Stimulated activated CD8-positive, alpha-beta memory T cell treated with anti-CD3 and anti-CD28 coated beads, Interleukin-12 subunit alpha, Interleukin-12 subunit beta, amount 100 ng/mL, for 4 hours (primary cell): ENCODE measurements at places on chromosomes 4 and X.
A peak's percentile ranks its signal among the peaks of the same experiment; 100 is the strongest.

DNA sequence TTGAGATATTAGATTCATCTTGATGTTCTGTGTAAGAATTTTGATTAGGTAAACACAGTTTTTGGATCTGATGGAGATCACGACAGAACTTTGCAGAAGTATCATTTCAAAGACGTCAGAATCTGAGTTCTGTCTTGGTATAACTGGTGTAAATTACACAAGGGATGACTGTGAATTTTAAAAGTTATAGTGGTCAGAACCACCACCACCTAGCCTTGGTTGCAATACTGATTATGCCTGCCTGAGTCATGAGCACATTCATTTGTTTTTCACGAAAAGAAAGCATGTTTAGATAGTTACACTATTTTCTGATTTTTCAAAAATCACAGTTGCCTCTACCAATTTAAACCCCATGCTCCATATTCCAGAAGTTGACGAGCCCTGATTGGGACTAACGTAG is 54.8 kb downstream of the ZFX start:
- DNase-seq, result no peak

- no peak for DNase-seq
These were observed 260.5 kb downstream of the SPATA18 start for GRCh38 chr4:52311464-52312125.

- DNase-seq, result no peak
These were observed 19.4 kb downstream of the SORBS2 start for GRCh38 chr4:185792384-185793115.

DNA sequence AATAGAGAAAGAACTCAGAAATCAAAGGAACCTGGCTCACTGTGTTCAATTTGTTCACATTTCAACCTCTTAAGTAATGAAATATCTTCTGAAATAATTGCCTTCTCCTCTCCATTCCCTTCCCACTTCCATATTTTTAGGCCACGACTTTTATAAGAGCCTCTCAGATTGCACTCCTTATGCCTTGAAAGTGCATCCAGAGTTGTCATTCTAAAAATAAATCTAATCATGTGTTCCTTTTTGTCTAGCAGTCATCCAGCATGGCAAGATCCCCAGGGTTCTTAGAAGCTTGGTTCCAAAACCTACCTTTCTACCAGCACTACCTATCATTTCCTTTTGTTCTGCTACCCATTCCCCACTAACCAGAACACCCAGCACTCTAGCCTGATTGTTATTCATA is 42.4 kb upstream of the RPA4 start:
- DNase-seq, result no peak

- DNase-seq, result no peak
These were observed 101.2 kb upstream of the KLF3 start for GRCh38 chr4:38562751-38563198.

DNA sequence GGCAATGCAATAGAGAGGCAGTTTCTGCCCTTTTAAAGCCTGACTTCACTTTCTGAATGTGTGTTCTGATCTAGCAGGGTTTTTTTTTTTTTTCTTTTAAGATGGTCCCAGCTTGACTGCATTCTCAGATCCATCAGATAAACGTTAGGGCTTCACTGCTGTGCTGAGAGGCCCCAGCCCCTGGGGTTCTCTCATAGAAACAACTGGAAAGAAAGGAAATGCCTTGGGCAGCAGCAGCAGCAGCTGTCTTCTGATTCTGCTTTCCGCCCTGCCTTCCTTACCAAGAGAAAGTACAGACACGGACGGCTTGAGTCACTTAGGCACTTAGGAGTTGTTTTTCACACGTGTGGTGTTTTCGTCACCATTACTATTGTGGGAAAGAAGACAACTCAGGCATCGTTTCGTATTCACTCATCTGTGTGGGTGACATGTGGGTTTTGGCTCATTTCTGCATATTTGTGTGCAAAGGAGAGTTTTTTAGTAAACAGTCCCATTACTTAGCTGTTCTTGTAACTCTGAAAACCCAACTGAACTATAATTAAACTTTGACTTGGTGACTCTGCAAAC is 172.0 kb downstream of the PTTG2 start:
- peak; percentile 38 for DNase-seq

DNA sequence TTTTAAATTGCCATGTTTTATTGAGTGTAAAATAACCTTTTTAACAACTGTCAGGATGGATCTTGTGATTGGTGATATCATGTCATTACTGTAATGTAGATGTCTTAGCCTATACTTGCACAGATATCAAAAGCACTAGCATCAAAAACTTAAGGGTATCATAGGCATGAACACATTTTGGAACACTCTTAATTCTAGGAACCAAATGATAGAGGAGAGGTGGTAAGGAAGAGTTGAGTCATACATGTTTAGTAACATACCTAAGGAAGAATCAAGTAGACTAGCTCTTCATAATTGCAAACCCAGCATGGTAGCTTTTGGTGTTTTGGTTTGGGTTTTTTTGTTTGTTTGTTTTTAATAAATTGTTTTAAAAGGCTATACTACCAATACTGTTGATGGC is 43.4 kb downstream of the SMARCAD1 start:
- DNase-seq, result no peak

GRCh38 chr4:94211861-94212260 is 4.2 kb downstream of the SMARCAD1 start:
- DNase-seq, result no peak

DNA sequence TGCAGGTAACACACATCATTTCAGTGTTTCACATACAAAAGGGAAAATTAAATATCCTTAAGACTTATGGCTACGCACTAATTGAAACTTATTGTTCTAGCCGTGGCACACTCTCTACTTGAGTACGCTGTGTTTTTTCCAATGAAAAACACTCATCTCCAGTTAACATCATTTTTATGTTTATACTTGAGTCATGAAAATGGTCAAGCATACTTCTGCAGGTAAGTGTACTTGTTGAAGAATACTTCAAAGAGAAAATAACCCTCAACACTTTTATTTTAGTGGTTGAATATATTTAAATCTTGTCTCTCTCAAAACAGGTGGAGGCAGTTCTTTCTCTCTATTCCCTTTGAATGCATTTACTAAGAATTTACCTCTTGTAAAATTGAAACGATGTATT is 538.7 kb upstream of the PCDH7 start:
- no peak for DNase-seq

- no peak for DNase-seq
These were observed 61.9 kb upstream of the NFKB1 start for GRCh38 chr4:102439236-102439614.

GRCh38 chrX:71057848-71058530 is 10.1 kb downstream of the SNX12 start:
- DNase-seq, result no peak

DNA sequence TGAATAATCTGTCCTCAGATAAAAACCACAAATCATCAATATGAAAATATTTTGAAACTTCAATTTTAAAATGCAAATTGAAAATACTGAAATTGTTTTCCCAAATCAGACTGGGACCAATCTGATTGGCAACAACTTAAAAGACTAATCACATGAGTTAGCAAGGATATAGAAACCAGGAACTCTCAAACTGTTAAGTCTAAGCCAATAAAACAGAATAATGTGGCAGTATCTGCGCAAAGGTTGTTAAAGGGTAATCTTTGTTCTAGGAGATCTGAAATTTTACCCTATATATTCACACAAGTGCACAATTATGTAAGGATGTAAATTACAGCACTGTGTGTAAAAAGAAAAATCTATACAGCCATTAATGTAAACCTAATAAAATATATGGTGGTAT is 29.7 kb downstream of the EIF4E start:
- no peak for DNase-seq

GRCh38 chr4:100087743-100088142 is 102.5 kb downstream of the DDIT4L start:
- no peak for DNase-seq

DNA sequence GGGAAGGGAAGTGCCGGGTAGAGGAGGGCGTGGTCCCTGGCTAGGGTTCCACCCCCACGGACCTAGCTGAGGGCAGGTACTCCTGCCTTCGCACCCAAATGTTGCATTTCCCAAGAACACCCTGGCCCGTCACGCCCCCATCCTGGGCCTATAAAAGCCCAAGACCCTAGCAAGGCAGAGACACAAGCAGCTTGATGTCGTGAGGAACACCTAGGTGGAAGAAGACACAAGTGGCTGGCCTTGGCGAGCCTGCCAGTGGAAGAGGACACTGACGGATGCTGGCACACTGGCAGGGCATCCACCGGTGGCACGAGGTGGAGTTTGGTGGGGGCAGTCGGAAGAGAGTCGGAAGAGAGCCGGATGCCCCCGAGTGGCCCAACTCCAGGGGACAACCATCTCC is 244.8 kb upstream of the CTSO start:
- no peak for DNase-seq

- no peak for DNase-seq
These were observed 139.4 kb downstream of the EVC2 start for GRCh38 chr4:5568931-5569330.

DNA sequence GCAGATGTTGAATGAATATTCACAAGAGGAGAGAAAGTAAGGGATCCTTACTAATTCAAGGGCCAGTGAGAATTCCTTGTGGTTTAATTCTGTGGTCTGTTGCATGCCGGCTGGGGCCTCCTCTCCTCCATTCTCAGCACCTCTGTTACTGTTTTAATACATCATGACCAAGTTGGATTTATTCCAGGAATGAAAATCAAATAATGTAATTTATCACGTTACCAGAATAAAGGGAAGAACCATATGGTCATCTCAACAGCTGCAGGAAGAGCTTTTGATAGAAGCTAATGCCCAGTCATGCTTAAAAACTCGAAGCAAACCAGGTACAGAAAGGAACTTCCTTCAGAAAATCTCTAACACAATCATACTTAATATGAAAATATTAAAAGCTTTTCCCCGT is 54.1 kb downstream of the GRK4 start:
- no peak for DNase-seq

- no peak for DNase-seq
These were observed 102.4 kb downstream of the CLNK start for GRCh38 chr4:10582059-10582686.

DNA sequence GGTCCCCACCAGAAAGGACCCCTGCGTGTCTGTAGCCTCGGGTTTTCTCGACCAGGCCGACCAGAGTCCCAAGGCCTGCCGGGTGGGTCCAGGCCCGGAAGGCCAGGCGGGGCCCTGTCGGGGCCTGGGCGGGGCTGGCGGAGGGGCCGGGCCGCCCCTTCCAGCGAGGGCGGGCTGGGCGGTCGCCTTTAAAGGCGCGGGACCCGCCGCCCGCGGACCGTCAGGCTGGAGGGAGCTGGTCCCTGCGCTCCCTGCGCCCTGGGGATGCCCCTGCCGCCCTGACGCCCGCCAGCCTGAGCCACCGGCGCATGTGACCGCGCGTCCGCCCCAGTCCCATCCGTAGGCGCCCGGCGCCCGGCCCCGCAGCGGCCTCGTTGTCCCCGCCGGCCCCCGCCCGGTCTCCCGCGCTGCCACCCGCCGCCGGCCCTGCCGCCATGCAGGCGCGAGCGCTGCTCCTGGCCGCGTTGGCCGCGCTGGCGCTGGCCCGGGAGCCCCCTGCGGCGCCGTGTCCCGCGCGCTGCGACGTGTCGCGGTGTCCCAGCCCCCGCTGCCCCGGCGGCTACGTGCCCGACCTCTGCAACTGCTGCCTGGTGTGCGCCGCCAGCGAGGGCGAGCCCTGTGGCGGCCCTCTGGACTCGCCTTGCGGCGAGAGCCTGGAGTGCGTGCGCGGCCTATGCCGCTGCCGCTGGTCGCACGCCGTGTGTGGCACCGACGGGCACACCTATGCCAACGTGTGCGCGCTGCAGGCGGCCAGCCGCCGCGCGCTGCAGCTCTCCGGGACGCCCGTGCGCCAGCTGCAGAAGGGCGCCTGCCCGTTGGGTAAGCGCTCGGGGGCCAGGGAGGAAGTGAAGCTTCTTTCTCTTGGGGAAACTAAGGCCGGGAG is at the start of gene HTRA3:
TSS of gene HTRA3 (plus strand) at position 220 of the 883 bp plus-strand sequence. CDS start at position 435, 215 bp downstream.
- DNase-seq, result no peak

DNA sequence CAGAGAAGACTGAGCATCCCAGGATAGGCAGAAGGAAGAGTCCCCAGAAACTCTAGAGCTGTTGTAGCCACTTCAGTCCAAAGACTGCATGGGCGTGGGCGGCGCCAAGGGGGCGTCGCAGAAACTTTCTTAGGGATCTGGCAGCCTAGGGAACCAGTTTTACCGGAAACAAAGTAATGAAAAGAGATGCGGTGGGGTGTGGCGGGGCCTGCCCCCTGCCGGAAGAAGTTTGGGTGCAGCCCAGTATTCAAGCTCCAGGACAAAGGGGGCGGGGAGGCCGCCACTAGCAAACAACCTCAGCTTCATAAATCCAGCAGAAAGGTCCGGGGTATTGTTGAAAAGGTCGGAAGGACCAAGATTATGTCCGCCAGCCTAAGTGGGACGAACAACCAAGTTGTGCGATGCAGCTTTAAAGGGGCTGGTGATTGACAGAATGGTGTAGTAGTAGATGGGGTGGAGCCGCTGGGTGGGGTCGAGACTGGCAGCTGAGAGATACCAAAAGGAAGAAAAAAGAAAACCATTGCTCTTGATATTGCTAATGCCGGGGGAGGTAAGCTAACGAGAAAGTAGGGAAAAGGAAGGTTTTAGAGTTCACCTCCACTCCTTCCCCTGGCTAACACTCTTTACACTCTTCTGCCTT is 190.5 kb downstream of the RRAGB start:
- peak; percentile 6 for DNase-seq

DNA sequence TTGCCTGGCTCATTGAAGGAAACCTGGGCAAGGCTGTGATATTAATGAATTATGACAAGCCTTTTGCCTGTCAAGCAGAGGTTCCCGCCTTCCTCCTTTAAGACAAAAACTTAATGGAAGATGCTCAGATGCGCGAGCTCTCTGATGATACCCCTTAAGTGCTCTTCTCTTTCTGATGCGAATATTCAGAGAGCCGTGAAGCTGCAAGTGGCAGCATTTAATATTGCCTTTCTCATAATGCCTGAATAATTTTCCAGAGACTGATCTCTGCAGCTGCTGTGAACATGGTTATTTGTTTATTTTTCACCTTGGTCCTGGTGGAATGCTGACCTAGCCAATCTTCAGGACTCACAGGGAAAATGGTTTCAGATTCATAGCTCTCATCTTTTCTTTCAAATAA is 251.8 kb downstream of the TENM3 start:
- DNase-seq, result no peak

DNA sequence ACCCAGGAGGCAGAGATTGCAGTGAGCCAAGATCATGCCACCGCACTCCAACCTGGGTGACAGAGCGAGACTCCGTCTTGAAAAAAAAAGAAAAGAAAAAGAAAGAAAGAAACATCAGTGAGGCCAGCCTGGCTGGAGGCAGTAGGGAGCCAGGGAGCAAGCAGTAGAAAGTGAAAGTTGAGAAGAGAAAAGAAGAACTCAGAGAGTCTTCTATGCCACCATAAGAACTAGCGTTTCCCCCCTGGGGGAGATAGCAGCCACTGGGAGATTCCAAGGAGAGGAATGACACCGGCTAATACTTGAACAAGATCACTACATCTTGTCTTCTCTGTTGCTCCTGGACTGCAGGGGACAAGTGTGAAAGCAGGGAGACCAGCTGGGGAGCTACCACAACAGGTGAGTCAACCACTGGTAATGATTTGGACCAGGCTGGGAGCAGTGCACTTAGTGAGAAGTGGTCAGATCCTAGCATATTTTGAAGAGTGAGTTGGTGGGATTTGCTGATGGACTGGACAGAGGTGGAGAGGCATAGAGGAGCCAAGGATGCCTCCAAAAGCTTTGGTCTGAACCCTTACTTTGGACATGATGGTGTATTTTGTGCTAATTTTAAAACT is 33.4 kb downstream of the SLC2A9 start:
- no peak for DNase-seq
